NCI-H526 treated with DMSO at 0.1 percent for 48 hours (cell line): ENCODE measurements at places on chromosomes 11 and 22.

DNA sequence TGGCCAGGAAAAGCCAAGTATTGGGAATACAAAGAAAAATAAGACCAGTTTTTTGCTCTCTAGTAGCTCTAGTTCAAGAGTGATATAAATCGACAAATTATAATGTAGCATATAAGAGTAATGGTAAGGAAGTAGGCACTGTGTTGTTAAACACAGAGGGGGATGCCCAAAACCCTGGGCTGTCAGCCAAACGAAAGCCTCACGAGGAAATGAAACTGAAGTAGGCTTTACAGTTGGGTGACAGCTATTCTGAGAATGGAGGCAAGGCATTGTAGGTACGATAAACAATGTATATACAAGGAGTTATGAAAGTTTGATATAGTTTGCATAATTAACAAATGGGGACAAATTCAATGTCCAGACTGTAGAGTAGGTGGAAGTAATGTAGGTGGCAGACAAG is 176.4 kb downstream of the FAM181B start:
- no peak for DNase-seq

DNA sequence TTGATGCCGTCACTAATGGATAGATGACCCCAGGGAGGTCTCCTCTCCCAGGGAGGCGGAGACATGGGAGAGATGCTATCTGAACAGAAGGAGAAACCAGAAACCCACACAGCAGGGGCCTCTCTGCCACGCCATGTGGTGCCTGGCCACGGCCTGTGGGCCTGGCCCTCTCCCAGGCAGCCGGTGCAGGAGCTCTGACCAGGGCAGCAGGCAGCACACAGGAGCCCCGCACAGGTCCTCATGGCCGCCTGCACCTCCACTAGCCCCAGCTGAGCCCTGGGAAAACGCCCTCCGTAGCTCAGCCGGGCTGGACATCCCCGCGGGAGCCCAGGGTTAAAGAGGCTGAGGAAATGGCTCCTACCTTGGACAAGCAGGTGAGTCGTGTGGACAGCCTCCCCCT is 19.8 kb downstream of the IGSF9B start:
- DNase-seq, result no peak

DNA sequence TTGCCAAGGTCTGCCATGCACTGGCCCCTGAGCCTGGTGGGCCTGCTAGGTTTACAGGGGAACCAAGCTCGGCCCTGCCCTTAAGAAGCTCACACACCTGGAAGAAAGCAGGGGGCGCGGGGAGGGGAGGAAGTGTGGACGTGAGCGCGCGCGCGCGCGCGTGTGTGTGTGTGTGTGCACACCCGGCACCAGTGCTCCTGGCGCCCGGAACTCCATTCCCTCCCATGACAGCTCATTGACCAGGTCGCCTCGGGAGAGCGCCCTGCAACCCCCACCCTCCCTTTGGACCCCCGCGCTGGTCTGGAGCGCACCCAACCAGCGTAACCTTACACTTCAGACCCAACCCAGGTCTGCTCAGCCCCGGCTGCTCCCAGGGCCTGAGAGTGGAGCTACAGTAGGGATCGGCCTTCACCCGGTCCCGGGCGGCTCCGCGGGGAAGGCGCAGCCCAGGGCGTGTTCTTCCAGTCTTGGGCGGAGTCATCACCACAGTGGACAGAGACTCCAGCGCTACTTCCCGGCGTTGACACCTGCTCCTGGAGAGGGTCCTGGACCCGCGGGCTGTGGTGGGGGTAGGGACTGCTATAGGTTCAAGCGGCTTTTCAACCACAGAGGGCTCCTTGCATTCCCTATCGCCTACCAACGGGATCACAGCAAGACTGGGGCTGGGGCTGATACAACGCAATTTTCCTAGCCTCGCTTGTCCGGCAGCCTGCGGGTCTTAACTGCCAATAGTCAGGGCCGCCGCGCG is 1.5 kb downstream of the GALNT18 start:
- DNase-seq, result peak; percentile 54

- no peak for DNase-seq
These were observed 29.8 kb upstream of the CHRM4 start for GRCh38 chr11:46421257-46421880.

DNA sequence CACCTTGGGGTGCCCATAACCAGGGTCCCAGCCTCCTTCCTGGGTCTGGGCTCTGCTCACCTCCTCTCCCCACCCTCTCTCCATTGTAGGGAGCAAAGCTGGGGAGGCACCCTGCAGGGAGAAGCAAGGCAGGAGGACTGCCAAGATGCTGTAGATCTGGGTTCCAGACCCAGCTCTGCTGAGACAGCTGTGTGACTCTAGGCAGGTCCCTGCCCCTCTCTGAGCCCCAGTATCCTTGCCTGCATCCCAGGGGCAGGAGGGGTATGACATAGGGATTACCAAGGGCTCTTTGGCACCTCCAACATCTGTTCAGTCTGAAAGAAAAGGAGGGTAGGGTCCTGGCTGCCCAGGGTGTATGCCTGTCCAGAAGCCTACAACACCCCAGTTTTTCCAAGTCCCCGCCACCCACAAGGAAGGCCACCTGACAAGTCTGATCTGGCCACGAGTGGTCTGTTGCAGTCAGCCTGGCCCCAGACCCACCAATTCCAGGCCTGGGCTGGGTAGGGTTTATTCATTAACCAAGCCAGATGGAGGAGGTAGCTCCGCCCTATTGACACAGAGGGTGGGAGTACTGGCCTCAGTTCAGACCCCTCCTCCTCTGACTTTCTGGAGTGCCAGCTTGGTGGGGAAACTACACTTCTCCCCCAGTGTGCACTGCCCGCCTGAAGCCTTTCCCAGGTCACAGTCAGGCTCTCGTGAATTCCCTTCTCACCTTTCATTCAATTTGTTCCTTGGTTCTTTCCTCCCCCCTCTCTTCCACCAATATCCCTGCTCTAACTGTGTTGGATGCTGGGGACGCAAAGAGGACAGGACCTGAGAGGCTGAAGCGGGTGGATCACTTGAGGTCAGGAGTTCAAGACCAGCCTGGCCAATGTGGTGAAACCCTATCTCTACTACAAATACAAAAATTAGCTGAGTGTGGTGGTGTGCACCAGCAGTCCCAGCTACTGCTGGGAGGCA is 15.0 kb downstream of the STARD10 start:
- no peak for DNase-seq

GRCh38 chr22:41695211-41695610 is 4.1 kb upstream of the MEI1 start:
- DNase-seq, result no peak

DNA sequence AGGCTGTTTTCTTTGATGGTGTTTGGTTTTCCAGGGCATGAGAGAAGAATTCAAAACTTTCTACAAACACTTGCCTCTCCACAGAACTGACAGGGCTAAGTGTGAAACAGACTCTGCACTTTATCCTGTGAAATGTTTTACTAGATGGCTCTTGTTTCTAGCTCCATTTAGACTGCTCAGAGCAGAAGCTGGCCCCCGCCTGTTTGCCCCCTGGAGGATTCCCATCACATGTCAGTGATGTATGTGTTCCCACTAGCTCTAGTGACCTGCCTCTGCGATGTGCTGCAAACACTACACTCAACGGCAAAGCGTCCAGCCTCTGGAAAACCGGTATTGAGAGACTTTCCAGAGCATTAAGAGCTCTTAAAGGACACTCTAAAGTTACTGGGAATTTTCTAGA is 41.4 kb upstream of the PCF11 start:
- no peak for DNase-seq

GRCh38 chr11:17102462-17102861 is 25.0 kb upstream of the RPS13 start:
- DNase-seq, result no peak

DNA sequence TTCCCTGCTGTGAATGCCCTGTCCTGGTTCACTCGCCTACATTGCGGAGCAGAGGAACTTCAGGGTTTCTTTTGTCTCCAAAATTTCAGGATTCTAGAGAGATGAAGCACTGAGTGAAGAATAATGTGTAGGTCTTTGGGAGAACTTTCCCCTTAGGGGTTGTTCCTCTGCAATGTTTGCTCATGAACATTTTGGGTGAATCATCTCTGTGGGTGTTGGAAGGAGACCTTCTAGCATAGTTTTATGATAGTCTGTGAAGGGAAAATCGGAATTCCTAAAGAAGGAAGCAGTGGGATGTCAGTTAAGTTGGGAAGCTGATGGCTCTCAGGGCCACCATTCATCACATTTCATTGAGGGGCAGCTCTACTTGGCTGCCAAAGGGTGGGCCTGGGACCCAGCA is 64.8 kb downstream of the MIAT start:
- no peak for DNase-seq

GRCh38 chr22:48393885-48394284 is 1433.8 kb downstream of the BRD1 start:
- DNase-seq, result no peak

DNA sequence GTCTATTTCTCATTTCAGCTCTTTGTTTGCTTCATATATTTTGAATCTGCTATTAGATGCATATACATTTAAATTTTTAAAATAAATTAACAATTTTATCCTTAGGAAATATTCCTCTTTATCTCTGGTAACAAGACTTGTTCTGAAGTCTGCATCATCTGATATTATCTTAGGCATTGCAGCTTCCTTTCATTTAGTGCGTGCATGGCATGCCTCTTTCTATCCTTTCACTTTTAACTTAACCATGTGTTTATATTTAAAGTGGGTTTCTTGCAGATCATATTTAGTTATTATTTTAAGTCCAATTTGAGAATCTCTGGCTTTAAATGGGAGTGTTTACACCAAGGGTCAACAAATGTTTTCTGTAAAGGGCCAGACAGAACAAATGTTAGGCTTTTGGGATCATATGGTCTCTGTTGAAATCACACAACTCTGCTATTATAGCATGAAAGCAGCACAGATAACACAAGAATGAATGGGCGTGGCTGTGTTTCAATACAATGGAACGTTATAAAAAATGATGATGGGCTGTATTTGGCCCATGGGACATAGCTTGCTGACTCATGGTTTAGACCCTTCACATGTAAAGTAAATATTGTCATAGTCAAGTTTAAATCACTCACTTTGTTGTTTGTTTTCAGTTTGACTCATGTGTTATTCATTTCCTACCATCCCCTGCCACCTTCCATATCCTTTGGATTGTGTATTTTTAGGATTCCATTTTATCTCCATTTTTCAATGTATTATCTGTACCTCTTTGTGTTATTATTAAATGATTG is 83.9 kb upstream of the SNX19 start:
- DNase-seq, result peak; percentile 49

- no peak for DNase-seq
These were observed 16.6 kb downstream of the ARHGEF17 start for GRCh38 chr11:73324665-73325035.

- DNase-seq, result no peak
These were observed 36.7 kb downstream of the NCAM1 start for GRCh38 chr11:112997857-112998466.

DNA sequence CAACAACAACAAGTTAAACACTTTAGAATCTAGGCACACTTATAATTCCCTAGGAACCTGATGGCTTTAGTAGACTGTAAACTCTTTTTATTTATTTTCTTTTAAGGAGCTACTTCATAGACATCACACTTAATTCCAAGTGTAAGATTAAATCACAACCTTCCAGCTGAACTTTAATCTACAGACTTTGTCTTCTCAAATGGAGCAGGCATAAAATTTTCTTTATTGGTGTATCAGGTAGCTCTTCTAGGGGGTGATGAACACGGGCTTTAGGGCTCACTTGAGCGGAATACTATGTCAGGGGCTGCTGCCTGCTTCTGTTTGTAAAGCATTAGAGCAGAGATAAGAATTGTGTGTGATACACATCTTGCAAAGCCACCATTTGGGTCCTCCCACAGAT is 525.8 kb upstream of the FAT3 start:
- DNase-seq, result no peak

GRCh38 chr11:72738199-72739141 is 13.7 kb downstream of the ARAP1 start:
- peak; percentile 95 for DNase-seq

DNA sequence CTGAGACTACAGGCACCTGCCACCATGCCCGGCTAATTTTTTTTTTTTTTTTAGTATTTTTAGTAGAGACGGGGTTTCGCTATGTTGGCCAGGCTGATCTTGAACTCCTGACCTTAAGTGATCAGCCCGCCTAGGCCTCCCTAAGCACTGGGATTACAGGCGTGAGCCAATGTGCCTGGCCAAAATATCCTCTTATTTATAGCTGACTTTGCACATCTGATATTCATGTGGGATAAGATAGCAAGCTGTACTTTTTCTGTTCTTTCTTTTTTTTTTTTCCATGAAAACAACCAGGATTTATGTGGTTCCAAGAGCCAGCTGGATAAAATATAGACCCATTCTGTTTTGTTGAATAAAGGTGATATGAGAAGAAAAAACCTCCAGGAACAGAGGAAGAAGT is 12.1 kb upstream of the XBP1 start:
- DNase-seq, result no peak

DNA sequence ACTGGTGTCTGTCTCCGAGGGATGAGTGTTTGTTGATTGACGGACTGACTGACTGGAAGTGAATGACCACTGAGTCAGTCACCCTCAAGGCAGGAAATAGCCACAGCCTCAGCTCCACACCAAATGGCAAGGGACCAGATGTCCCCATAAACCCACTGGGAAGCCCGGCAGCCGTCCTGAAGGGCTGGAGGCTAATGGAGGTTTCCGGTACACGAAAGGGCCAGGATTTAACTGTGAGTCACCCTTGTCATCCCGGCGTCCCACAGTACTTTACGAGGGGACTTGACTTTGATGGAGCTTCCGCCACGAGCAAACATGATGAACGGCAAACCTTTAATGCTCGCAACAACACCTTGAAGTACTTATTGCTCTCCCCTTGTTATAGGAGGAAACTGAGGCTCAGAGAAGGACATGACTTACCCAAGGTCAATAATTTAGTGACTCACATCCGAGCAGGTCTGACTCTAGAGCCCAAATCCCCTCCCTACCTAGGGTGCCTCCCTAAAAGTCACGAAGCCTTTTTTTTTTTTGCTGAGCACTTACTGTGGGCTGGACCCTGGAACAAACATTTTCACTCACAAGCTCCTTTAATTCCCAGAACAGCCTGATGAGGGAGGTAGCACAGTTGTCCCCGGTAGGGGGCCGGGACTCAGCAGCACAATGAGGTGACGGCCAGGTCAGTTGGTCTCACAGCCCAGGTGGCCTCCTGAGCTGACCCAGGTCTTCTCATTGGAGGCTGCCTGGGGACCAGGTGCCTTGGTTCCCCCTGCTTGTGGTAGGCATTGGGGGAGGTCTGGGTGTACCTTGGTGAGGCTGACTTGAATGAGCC is 25.2 kb upstream of the GCAT start:
- DNase-seq, result no peak

GRCh38 chr11:1207401-1208143 is 15.3 kb upstream of the MUC5B start:
- DNase-seq, result no peak

- no peak for DNase-seq
These were observed 13.2 kb upstream of the AIFM3 start for GRCh38 chr22:20953668-20954500.

- DNase-seq, result no peak
These were observed 91.5 kb upstream of the YWHAH start for GRCh38 chr22:31852691-31853421.

DNA sequence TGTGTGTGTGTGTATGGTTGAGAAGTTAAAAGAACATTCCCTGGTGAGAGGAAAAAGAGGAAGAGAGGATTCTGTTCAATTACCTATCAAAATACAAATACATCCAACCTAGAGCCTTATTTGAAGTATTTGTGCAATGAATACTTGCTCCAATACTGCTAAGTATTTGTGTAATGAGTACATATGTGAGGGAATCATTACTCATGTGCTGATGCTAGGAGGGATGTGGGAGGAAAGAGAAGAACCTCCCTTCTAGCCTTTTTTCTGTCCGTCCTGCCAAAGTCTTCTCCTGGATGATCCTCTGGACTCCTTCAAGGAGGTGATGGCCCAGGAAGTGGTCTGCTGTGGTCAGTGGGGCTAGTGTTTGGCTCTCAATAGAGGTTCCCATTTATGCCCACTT is 36.0 kb upstream of the ACCSL start:
- no peak for DNase-seq
